Ascending aorta (tissue), 2 donors: ENCODE measurements at places on chromosomes 1 and 21. TPM values are rescaled to one million over a fixed set of nuclear protein-coding genes. Genes with fewer than 3 reads are reported as not detected.

- DNase-seq = no peak
Measured at GRCh38 chr1:158203693-158204457, 23.2 kb downstream of the CD1D start.

GRCh38 chr1:234614081-234614489 lies 4.1 kb upstream of the IRF2BP2 start:
- no peak for DNase-seq

- DNase-seq = no peak
Measured at GRCh38 chr21:32360401-32360975, 32.3 kb downstream of the URB1 start.

DNA sequence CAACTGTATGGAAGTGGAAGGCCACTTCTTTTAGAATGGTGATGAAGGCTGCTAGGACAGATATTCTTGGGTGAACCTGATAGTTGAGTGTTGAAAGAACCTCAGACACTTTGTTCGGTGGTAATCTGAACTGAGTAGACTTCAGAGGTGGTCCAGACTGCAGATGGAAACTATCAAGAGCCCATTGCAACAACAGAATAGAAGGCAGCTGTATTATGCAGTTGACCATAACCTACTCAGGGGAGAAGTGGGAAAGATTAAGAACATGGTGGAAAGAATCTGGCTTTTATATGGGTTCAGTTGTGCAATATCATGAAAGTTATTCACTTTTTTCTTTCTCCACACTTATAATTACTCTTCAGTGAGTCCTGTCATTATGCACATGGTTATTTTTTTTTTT lies 194.0 kb downstream of the KCNK2 start:
- no peak for DNase-seq

DNA sequence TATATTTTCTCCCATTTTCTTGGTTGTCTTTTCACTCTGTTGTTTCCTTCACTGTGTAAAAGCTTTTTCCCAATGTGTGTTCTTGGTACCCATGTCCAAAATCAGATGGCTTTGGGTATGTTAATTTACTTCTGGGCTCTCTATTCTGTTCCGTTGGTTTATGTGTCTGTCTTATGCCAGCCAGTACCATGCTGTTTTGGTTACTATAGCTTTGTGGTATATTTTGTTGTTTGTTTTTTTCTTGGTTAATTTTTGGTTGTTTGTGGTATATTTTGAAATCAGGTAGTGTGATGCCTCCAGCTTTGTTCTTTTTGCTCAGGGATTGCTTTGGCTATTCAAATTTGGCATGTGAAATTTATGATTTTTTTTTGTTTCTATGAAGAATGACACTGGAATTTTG lies 67.2 kb downstream of the SWT1 start:
- no peak for DNase-seq

DNA sequence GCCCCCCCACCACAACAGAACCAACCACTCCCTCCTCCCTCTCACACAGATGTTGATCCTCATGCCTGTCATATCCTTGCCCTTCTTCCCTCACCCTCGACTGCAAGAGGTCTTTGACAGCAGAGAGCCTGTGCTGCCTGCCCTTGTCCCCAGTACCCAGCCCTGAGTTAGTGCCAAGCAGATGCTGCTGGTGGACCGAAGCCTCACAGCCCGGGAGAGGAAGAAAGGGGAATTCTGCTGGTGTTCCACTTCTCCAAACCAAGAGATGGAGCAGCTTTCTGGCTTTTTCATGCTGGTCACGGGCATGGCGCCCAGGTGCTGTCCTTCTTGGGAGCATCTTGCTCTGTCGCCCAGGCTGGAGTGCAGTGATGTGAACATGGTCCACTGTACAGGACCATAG lies 69.1 kb downstream of the SLC66A1 start:
- DNase-seq = no peak

DNA sequence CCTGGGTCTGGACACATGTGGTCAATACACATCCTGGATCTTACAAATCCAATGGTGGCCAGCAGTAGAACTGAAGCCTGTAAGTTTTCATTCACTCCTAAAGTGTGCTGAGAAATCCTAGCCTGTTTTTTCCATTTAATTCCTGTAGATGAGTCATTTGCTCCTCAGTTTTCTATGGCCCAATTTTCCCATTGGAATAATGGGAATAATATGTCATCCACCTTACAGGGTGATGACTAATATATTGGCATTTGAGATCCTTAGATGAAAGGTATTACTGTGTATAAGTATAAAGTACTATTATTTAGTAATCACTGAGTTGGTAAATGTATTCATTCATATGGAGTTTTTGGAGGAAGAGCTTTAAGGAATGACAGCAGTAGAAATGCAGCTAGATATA lies 89.7 kb upstream of the ADAR start:
- no peak for DNase-seq

- no peak for DNase-seq
Measured at GRCh38 chr1:163974120-163974519, 584.9 kb upstream of the PBX1 start.

DNA sequence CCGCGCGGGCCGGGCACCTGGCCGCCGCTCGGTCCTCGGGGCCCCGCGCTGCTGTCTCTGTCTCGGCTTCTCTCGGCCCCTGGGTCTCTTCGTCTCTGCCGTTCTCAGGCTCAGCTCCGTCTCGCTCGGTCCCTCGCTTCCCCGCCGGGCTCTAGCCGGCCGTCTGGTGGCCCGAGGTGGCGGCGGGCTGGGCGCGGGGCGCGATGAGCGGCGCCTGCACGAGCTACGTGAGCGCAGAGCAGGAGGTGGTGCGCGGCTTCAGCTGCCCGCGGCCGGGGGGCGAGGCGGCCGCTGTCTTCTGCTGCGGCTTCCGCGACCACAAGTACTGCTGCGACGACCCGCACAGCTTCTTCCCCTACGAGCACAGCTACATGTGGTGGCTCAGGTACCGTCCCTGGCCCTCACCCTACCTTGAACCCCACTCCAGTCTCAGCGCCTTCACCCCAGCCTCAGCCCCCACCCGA lies 355 bp downstream of the SHISAL2A start:
- no peak for DNase-seq

DNA sequence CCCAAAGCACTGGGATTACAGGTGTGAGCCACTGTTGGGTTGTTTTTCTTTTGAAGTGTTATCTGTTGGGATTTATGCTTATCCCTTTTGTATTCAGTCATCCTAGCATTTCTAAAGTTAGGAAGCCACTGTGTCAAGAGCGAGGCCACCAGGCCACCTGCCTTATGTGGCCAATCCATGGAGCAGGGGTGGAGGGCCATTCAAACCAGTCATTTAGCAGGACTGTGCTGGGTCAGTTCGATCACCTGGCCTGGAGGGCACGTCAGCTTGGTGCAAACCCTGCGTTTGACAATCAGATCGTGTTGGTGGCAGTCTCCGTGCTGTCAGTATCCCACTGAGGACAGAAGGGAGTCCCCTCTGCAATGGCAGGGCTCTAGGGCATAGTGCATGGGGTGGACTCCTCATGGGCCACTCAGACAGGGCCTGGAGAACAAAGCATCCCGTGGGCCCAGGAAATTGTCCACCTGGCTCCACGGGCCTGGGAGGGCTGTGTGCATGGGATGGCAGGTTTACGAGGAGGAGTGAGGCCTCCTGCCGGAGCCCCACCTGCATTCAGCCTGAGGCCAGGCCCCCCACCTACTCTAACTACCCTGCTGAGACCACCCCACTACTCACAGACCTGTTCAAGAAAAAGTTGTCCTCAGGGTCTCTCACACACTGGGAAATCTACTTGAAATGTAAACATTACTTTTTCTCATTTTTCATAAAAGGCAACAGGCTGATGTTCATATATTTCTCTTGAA lies 242.3 kb downstream of the SDCCAG8 start:
- no peak for DNase-seq

- DNase-seq = no peak
Measured at GRCh38 chr1:158024737-158025136, 31.3 kb downstream of the KIRREL1 start.

DNA sequence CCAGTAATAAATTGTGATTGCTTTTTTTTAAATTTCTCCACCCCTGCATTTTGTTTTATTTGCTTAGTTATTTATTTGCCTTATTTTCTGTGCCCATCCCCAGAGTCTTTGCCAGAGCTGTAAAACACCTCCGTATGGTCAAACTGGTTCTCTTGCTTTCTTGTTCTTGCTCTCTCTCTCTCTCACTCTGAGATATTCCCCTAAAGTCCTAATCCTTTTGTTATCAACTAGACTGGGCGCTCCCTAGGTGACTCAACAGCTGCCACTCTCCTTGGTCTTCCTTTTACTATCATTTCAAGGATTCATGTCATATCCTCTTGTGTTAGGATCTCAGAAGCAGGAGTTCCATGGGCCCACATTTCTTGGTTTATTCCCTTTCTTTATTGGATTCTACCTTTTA lies 160.0 kb downstream of the PRDM2 start:
- DNase-seq = no peak

DNA sequence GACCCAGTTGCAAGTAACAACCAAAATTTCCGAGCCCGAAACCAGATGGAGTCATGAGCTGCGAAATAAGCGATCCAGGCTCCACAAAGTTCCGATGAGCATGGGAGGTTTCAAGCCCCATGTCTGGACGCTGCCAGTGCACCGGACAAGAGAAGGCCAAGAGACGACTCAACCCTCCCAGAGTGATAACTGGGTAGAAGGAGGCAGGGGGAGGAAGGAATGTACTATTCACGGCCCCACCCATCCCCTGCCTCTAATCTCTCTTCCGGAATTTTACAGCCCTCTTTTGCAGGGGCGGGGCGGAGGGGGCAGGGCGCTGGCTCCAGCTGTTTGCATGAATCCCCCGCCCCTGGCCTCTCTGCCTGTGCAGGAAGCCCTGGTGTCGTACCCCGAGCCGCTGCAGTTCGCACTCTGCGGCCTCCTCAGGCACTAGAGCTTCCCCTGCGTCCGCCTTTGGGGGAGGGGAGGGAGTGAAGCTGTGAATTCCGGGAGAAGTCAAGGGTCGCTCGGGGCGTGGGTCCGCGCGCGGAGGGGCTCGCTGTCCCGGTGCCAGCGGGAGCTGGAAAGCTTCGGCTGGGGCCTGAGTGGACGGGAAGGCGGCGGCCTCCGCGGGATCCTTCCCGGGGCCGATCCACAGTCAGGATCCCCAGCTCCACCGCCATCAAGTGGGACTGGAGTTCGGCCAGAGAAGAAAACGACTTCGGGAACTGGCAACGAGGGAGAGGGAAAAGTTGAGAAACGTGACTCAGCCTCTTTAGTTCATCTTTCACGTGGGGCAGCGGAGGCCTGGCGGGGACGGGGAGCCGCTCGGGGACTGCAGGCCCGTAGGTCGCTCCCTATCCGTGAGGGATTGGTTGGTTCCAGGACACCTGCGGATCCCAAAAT lies 6.3 kb upstream of the PTP4A2 start:
- peak; percentile 93 for DNase-seq

- no peak for DNase-seq
Measured at GRCh38 chr1:102742426-102742825, 365.9 kb downstream of the COL11A1 start.

DNA sequence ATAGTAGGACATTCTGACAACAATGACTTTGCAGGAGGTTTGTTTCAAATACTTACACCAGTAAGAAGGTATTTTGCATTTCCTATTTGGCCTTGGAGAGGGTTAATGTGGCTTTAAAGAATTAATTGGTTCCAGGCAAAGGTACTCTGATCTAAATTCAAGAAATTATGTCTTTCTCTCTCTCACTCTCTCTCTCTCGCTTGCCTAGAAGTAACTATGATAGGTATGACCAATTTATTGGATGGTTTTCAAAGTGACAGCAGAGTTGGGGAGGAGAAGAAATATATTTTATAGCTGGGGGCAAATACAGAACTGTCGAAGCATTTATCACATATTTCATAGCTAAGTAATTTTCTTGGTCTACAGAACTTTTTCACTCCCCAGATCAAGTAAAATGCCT lies 116.0 kb downstream of the ATP6V1G3 start:
- DNase-seq = no peak

DNA sequence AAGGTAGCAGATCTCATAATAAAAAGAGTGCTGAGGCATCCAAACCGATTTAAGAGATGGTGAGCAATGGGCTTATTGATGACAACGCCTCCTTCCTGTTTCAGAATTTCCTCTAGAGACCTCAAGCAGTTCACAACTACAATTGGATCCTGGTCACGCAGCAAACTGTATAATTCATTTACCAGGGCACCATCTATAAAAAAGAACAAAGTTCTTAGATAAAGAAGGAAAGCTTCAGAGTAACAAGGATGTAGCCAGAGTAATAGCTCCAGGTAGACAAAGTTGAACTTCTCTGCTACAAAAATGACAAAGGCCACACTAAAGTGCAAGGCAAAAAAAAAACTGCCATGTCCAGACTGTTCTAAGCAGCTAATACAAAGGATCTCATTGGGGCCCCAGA lies 3.4 kb downstream of the AP4B1 start:
- DNase-seq = no peak

DNA sequence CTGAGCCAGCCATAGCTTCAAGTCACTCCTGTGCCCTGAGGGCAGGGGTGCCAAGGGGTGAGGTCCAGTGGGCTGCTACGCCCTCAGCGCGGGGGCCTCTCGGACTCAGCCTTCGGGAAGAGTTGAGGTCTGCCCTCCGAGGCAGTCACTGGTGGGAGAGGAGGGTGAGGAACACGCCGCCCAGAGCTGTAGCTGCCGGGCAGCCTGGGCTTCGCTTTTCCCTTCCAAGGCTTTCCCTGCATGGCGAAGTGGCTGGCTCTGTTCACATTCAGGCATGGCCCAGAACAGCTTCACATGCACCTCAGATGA lies 43.0 kb upstream of the C1orf174 start:
- no peak for DNase-seq

DNA sequence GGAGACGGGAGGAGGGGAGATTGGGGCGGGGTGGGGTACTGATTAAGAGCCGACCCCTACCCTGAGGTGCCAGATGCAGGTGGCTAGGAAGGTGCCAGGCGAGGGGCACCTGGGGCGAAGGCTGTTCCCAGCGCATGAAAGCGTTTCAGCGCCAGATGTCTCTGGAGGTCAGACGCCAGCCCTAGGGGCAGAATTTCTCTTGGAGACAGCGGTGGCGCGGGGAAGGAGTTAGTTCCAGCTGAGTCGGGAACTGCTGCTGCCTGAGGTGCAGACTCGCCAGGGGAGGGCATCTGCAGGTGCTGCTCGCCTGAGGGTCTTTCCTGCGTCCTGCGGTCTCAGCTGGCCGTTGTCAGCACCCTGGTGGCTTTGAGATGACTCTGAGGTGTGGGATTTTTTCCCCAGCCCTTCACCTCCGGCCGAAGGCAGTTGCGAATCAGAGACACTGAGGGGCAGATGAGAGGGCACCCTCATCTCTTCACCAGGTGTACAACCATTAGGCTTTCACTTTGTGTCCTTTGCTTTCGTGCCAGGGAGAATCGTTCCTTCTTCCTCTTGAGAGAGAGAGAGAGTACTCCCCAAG lies 539 bp downstream of the CGN start:
- peak; percentile 68 for DNase-seq

GRCh38 chr1:21337010-21337437 lies 46.8 kb upstream of the ECE1 start:
- DNase-seq = no peak

GRCh38 chr21:45618846-45619485 lies 24.6 kb upstream of the PCBP3 start:
- DNase-seq = no peak

Gene PADI3
- total RNA-seq = not detected

Gene RIMS3
- 43.9 TPM for total RNA-seq

Gene COL24A1
- total RNA-seq = 0.11 TPM

Gene CYP4Z1
- 4.8 TPM for total RNA-seq

Gene TEX38
- total RNA-seq = not detected

Gene GPR52
- total RNA-seq = 0.75 TPM

Gene ARTN
- not detected for total RNA-seq

Gene TBX19
- 0.64 TPM for total RNA-seq

Gene PLPPR4
- 7.2 TPM for total RNA-seq

Gene MTARC1
- 2.2 TPM for total RNA-seq
